ENCODE measurements at places on chromosomes 12 and 14.
A peak's percentile ranks its signal among the peaks of the same experiment; 100 is the strongest.

- DNase-seq, result no peak
Measured at GRCh38 chr12:45977620-45978019, 12.8 kb downstream of the SCAF11 start.

DNA sequence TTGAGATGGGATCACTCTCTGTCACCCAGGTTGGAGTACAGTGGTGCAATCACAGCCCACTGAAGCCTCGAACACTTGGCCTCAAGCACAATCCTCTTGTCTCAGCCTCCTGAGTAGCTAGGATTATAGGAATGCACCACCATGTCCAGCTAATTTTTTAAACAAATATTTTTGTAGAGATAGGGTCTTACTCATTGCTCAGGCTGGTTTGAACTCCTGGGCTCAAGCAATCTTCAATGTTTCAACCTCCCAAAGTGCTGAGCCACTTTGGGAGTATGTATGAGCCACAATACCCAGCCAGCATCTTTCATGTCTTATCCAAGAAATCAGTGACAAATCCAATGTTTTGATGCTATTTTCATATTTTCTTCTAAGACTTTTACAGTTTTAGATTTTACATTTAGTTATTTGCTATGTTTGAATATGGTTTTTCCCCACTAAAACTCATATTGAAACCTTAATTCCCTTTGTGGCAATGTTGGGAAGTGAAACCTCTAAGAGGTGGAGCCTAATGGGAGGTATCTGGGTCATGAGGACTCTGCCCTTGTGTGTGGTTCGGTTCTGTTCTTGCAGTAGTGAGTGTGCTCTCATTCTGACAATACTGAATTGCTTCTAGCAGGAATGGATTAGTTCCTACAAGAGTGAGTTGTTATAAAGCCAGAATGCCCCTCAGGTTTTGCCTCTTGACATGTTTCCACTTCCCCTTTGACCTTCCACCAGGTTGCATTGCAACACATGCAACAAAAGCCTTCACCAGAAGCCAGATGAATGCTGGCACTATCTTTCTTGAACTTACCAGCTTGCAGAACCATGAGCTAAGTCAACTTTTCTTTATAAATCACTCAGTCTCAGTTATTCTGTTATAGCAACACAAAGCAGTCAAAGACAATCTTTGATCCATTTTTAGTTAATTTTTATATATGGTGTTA, 80.8 kb upstream of the AMIGO2 start:
- no peak for DNase-seq

DNA sequence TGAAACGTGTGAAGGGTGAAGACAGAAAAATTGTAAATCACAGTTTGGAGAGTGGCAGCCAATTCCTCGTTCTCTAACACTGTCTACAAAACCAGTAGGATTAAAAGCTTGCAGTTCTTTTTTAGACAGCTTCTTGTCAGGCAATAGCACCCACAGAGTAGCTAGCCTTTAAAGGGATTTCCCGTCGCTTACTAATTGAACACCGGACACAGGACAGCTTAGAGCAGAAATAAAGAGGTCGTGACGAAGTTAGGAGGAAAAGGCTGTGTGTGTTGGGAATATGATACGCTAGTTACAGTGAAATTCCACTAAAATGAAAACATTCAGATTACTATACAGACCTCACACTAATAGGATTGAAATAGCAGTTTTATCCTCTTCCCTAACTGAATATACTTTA, 149.1 kb upstream of the FLRT2 start:
- no peak for DNase-seq

- no peak for DNase-seq
Measured at GRCh38 chr14:84401631-84402030, 1128.3 kb upstream of the FLRT2 start.

DNA sequence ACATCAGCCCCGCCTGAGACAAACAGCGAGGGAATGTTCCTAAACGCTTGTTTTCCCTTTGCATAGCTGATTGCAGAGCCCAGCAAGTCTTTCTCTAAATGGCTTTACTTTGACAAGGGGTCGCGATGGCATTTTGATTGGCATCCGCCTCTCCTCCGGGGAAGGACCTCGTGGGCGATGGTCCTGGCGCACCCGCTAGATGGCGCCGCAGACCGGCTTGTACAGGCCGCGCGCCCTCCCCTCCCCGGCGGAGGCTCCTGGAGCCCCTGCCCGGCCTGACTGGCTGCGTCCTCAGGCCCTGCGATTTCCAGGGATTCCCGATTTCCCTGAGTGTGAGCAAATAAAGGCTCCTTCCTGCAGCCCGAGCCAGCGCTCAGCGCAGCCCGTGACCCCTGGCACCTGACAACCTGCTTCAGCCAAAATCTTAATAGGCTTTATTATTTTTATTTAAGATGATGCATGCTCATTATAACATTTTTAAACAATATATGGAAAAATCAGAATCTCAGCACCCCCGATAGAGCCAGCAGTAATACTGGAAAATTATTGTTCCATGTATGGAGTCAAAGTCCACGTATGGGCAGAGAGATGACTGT, 468.3 kb downstream of the AACS start:
- no peak for DNase-seq

GRCh38 chr14:50364792-50365191, 31.9 kb downstream of the CDKL1 start:
- no peak for DNase-seq

DNA sequence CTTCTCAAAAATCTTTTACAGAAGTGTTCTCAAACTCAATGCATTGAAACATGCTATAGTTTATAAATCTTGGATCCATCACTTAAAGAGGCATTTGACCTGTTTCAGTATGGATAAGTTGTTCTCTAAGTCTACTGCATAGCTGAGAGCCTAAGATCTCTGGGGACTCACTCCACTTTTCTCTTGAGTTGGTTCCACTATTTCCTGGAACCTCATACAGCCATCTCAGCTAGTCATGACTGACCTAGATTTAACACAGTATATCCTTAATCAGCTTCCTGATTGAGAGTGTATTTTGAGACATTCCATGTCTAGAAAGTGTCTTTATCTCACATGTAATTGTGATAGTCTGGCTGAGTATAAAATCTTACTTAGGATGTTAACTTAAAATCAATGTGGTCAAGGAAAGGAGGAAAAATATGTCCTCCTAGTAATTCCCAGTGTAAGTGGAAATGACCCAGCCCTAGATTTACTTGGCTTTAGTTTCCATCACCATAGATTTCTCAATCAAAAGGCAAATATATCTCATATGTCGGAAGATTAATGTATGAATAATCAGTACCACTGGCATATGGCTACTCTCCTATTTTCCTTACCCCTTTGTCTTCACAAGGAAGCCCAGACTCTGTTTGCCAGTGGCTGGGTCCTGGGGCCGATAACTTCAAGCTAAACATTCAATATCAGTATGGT, 61.9 kb downstream of the KICS2 start:
- no peak for DNase-seq

GRCh38 chr12:51779876-51780275, 68.6 kb downstream of the FIGNL2 start:
- DNase-seq, result no peak

DNA sequence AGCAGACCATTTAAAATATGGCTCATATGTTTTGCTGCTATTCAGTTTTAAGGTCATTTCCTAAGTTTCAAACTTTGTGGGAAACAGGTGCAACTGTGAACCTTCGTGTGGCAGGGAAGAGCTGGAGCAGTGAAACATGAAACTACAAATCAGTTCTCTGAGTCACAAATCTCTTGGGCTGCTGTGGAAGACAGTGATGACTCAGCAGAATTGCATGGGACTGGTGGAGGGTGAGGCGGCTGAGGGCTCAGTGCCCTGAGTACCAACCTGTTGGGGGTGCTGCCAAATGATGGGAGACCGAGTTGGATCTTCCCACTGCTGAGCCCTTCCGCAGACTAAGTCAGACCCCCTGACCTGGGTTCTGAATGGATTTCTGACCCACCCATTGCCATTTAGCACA, 8.4 kb upstream of the CALM1 start:
- DNase-seq, result peak; percentile 72

DNA sequence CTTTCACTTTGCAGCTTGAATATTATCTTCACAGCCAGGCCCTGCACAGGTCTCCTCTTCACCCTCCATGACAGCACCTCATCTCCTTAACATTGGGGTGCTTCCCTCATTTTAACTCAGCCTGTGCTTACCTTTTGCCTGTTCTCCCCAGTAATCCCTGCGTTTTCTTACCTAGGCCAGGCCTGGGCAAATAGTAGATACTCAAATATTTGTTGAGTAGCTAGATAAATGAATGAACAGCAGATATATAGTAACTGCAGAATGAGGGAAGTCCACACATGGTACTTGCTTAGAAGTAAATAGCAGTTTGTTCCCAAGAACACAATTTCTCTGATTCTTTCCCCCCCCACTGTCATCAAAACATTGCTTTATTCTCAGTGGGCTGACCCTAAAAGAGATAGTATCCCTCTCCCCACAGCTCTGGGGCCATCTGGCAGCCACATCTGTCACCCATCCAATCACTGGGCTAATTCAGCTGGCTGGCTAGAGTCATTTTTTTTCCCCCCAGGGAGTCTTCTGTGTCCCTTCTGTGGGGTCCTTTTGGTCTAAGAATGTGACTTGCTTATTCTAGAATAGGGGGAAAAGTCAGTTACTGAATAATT, 43.2 kb downstream of the APPL2 start:
- DNase-seq, result no peak

DNA sequence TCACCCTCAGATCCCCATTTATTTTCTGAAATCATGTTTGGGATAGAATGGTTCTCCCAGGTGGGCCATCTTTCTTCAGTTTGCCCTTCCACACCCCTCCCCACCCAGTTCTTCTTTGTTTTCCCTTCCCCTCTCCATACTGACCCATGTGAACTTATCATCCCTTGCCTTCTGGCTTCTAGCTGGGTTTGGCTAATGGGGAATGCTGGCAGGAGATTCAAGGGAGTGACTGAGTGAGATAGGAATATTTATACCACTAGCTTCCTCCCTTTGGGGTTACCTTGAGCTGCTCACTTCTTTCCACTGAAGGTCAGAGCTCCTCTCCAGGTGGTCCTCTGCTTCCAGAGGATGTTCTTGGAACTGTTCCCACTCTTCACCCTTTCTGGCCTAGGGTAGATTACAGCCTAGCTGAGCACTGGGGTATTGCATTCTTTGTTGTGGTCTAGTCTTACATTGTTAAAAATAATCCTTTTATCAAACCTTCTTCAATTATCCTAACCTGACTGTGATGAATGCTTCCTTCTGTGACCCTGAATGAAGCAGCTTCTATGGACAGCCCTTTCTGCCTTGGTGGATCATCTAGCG, 88.3 kb upstream of the ATP2B1 start:
- no peak for DNase-seq

DNA sequence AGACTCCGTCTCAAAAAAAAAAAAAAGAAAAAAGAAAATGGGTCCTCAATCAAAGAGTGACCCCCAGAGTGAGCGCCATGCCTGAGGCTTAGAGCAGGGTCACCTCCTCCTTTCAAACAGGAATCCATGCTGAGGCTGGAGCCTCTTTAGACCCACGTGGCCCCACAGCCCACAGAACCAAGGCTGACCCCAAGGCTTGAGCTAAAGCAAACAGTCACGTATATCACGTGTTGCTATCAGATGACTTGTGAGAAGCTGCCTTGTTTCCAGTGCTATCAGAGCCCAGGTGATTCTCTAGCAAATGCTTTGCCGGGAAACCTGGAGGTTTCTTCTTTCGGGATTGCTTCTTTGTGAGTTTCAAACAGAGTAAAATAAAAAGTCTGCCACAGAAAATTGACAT, 31.7 kb upstream of the DYNC1H1 start:
- no peak for DNase-seq

GRCh38 chr14:94560751-94561655, at the start of gene SERPINA4:
Gene SERPINA4, plus strand, starts transcription at chr14:94561442. Its CDS starts 2,041 bp downstream, at chr14:94563483.
- no peak for DNase-seq

GRCh38 chr14:79896009-79896408, 315.3 kb downstream of the DIO2 start:
- DNase-seq, result no peak

DNA sequence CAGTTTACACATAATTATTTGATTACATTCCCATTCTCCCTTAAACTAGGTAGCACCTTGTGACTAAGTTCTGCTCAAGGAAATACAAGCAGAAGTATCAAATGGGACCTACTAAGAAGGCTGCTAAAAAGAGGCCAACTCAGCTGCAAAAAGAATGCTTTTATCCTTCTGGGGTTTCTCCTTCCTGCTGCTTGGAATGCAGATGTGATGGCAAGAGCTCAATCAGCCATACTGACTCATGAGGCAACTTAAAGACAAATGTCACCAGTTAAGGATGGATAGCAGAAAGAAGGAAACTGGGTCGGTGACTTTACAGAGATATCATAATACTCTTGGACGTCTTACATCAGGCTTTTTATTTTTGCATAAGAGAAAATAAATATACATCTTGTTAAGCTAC, 38.0 kb upstream of the RAP1B start:
- no peak for DNase-seq

GRCh38 chr12:13256692-13257045, 60.1 kb downstream of the EMP1 start:
- no peak for DNase-seq

DNA sequence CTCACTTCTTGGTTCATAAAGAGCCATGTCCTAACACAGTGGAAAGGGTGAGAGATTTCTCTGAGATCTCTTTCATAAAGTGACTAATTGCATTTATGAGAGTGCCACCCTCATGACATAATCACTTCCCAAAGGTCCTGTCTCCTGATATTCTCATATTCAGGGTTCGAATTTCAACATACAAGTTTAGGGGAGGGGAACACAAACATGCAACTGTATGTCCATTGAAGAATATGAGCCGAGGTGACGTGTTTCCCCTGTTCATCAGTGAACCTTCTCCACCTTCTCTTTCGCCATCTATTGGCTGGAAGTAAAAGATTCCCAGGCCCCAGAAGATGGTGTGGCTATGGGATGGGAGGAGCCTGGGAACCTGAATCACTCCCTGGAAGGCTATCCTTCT, 354.2 kb upstream of the ATP2B1 start:
- DNase-seq, result no peak

Measured in amniotic stem cell (primary cell).